ENCODE measurements at places on chromosomes 2 and 18.

GRCh38 chr2:19664646-19665045 is 237.1 kb downstream of the TTC32 start:
- DNase-seq: no peak

DNA sequence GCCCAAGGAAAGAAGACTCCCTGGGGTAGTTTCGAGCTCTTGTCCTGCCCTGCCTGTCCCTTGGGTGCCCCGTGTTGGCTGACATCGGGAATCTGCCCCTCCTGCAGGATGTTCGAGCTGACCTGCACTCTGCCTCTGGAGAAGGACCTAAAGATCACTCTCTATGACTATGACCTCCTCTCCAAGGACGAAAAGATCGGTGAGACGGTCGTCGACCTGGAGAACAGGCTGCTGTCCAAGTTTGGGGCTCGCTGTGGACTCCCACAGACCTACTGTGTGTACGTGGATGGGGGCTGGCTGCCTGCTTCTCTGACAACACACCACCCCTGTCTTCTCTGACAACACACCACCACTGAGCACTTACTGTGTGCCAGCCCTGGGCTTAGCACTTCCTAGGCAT is 210.8 kb downstream of the DYSF start:
- DNase-seq: no peak

DNA sequence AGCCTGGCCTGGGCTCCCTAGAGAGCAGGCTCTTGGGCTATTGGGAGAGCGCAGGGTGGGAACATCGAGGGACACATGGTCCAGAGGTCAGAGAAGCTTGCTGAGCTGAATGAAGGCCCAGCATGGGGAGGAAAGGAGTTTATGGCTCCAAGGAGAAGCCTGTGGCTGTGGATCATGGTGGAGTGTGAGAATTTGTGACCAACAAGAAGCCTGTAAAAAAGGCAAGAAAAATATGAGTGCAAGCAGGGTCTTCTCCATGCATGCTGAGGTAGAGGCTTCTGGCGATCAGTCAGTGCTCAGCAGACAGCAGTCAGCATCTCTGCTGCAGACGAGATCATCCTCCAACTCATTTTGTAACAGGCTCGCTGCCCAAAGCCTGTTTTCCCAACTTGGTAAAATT is 1.3 kb upstream of the SCYGR3 start:
- no peak for DNase-seq

DNA sequence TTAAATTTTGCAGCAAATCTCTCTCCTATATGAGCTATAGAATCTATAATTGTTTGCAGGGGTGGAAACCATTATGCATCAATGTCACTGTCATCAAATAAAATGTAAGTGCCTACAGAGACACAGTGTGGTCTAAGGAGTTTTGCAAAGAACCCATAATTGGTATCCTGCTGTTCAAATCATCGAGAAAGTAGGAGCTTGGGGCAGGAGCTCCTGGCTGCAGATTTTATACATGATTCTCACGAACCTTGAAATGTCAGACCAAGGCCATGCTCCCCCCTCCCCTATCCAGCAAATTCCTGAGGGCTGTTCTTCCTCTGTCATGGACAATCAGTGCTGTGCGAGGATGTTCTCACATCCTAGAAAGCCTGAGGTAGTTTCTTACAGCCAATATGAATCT is 119.5 kb upstream of the CYRIA start:
- DNase-seq: no peak

DNA sequence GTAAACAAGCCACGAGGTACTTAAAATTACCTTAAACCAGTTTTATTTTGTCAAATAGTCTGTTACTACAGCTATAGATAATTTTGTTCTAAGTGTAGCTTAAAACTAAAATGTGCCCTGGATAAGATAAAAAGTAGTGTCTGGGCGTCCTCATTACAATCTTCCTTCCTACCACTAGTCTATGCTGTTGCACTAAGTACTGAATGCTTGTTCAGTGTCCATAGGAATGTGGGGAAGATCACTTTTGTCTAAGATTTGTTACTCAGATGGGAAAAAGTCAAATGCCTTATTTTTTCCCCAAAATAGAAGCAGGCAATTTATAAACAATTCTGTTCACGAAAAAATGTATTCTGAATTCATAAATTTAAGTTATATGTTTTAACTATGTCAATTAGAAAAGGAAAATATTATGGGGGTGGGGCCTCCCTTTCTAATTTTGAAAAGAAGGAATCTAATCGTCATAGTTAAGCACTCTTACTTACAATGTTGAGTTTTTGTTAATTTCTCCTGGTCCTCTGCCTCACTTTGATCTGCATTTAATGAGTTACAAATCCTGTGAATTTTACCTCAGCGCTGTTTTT is 140.4 kb upstream of the VRK2 start:
- no peak for DNase-seq

GRCh38 chr18:13374096-13374467 is 155.5 kb downstream of the LDLRAD4 start:
- DNase-seq: no peak

DNA sequence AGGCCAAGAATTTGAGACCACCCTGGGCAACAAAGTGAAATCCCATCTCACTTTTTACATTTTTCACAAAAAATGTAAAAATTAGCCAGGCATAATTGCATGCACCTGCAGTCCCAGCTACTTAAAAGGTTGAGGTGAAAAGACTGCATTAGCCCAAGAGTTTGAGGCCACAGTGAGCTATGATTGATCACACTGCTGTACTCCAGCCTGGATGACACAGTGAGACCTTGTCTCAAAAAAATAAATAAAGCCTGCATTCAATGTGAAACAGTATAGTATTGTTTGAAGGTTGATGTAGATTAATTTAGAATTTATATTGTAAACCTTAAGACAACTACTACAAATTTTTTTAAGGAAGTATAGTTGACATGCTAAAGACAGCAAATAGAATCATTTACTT is 53.5 kb downstream of the TBC1D8 start:
- no peak for DNase-seq

GRCh38 chr2:209097168-209097567 is 326.7 kb upstream of the MAP2 start:
- no peak for DNase-seq

GRCh38 chr2:33074197-33074596 is 127.4 kb downstream of the LTBP1 start:
- DNase-seq: no peak

GRCh38 chr2:181546086-181546485 is 88.9 kb downstream of the ITGA4 start:
- DNase-seq: no peak

DNA sequence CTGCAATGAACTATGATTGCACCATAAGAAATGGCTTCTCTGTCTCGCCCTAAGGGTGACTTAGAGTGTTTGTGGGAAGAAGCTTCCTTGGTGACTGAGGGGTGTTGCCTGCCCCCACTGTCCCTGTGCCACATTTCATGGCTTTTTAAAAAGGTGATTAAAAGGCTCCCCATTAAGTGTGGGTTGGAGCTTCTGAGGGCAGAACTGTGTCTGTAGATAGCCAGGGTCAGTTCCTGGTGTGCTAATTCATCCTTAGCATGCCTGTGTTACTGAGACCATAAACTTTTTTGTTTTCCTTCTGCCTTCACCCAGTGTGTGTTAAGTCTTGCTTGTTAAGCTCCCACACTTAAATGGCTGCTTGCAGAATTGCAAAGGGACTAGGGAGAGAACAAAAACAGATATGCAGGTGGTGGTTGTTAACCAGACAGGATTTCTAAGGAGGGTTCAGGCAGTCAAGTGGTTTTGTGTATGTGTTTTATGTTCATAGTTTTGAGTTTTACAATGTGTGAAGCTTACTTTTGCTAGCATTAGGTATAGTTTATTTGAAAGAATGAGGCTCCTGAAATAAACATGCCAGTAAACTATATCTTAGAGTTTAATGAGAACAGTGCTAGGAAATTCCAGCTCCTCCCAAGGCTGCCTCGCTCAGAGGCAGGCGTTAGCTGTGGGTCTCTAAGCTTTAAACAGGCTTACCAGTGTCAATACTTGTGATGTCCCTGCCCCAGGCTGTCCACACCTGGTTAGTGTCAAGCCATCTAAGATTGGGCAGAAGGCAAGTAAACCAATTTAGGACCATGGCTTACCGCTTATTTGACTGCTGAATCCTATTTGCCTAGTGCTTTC is 14.5 kb downstream of the CERS6 start:
- DNase-seq: no peak

- DNase-seq: no peak
Measured at GRCh38 chr18:59270689-59271257, 2.5 kb downstream of the RAX start.

- DNase-seq: no peak
Measured at GRCh38 chr2:84938194-84938879, 32.6 kb upstream of the KCMF1 start.

- DNase-seq: no peak
Measured at GRCh38 chr2:27282892-27283291, 663 bp downstream of the TRIM54 start.

DNA sequence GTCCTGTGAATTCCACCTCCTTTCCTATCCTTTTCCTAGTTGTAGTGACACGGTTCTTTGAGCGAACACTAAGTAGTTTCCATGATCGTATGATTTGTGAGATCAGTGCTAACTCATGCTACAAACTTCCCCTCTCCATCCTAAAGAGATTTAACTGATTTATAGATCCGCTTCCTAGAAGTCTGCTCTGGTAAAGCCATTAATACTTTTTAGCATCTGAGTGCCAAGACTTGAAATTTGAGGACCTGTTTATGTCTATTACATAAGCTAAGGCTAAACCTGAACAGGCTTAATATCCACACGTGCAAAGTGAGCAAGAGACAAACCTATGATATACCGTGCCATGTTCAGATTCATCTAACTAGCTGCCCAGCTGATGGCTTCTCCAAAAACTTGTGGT is 14.9 kb downstream of the PROKR1 start:
- no peak for DNase-seq

DNA sequence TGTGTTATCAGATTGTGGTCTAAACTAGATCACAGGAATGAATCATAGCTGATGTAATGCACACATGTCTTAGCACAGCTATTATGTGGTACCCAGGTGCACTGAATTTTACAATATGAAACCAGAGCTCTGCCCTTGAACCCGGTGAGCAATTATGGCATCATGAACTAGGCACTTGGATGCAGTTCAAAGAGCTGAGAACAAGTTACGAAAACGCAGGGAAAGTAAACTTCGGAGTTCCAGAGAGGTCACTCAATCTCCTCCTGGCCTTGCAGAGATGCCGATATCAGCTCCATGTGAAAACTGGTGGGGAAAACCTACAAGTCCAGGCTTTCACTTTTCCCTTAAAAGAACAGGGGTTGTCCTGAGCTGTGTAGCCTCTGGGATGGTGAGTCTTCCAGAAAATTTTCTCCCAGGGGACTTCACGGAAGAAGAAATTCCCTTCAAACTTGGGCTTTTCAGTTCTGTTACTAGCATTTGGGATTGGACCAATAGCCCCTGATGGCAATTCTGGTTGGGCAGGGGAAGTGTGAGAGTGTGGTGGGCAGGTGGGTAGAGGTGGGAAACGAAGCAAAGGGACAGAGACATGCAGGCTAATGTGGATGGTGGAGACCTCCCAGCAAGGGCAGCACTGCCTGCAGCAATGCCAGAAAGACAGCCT is 71.1 kb upstream of the SH3BP4 start:
- no peak for DNase-seq

GRCh38 chr18:34114996-34115395 is 109.7 kb downstream of the NOL4 start:
- DNase-seq: no peak

DNA sequence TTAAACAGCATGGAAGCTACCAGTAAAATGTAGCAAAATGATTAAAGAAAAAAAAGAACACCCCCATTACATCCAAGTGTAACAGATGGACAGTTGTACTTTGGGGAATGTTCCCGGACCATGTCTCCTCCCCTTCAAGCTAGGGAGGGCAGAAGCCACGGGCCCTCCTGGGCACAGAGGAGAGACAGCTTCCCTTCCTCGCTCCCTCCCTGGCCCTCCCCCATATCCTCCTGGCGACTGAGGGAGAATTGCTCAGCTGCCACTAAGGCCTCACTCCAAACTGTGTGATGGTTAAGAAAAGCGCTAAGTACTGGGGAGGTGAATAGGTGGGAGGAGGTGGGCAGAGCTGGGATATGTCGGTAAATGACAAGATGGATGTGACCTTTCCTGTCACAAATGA is 358.0 kb downstream of the HRH4 start:
- no peak for DNase-seq

DNA sequence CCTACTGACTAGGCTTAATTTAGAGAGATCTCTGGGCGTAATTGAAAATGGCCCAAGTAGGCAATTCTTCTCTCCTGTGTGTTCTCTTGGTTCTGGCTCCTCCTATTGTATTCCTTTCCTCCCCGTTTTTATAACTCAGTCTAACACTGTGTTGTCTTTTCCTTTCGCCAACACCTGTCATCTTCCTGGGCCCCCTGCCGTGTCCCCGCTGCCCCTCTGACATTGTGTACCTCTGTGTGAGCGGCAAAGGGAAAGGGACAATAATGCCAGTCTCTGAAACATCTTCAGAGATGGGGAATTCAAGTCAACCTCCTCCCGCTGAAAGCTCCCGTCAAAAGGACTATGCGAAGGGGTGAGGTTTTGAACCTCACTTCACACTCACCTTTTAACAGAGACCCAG is 210.9 kb downstream of the GBX2 start:
- DNase-seq: no peak

Measured in stimulated activated CD4-positive, alpha-beta T cell treated with anti-CD3 and anti-CD28 coated beads, Interleukin-1b, Interleukin-23, amount 100 ng/mL, for 1 hour (primary cell).